Central memory CD4-positive, alpha-beta T cell (primary cell): ENCODE measurements at places on chromosomes 3 and 15.

DNA sequence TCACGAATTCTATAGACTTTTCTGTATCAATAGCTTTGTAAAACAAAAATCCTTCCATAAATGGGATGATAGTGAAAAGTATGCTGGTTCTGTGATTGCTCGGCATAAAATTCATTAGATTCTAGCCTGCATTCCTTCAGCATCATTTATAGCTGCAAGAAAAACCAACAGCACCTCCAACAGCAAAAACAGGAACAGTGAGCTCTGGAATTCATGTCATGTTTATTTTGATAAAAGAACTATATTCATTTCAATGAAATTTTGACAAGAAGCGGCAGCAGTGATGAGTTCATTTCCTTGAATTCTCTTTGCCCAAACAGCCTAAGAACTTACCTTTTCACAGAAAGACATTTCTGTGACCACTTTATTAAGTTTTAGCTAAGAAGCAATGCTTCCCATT, 515.2 kb upstream of the CCDC54 start:
- DNase-seq: no peak

- no peak for DNase-seq
Measured at GRCh38 chr3:139202226-139202958, 141.4 kb upstream of the MRPS22 start.

DNA sequence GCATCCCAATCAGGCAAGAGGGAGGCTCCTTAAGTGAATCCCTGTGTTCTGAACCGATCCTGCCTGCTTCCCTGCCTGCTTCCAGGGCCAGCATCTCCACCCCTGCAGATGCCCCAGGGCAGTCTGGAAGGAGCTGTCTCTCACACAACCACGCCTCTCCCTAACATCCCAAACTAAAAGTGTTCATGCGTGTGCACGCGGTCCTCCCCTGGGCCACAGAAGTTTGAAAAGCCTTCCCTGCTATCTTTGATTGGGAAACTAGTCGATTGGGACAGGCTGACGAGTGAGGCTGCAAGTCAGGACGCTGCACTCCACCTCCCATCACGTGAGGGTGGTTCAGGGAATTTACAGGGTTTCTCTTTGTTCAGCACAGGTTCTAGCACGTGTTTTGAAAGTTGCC, 340.9 kb upstream of the ICE2 start:
- DNase-seq: peak; percentile 25

DNA sequence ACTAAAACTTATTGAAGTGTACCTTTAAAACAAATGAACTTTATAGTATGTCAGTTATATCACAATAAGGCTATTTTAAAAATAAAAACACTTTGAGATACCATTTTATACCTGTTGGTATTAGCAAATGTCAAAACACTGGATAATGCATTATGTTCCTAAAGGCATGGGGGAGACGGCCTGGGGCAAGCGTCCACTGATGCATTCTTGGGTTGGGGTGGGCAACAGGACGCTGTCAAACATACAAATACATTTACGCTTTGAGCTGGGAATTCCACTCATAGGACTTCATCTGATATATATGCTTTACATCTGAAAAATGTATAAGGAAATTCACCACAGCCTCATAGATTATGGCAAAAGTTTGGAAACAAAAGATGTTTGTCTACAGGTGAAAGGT, 7.6 kb upstream of the GATA2 start:
- no peak for DNase-seq

- no peak for DNase-seq
Measured at GRCh38 chr15:50425219-50425618, 1.0 kb downstream of the USP8 start.

DNA sequence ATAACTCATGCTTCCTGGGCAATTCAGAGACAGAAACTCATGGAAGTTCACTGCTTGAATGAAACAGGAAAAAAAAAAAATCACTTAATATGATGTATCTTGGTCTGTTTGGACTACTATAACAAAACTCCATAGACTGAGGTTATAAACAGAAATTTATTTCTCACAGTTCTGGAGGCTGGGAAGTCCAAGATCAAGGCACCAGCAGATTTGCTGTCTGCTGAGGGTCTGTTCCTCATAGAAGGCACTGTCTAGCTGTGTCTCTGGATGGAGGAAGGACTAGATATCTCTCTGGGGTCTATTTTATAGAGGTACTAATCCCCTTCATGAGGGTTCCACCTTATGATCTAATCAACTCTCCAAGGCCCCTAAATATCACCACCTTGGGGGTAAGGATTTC, 119.3 kb downstream of the IGF2BP2 start:
- no peak for DNase-seq

DNA sequence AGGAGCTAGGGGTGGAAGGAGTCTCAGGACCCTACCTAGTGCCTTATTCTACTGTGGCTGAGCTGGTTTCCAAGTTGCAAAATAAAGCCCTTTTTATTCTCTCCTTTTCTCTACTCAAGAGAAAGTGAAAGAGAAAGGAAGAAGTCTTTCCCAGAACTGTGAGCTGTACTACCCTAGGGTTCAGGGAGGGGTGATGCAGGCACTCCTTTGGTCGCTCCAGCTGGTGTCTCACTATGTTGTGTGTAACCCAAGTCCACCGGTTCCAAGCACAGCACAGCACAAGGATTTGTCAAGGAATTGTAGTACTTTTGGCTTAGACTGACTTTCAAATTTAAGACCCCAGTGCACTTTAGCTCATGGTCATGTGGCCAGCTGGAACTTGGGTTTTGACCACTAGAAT, 1721.7 kb downstream of the OTOL1 start:
- no peak for DNase-seq

DNA sequence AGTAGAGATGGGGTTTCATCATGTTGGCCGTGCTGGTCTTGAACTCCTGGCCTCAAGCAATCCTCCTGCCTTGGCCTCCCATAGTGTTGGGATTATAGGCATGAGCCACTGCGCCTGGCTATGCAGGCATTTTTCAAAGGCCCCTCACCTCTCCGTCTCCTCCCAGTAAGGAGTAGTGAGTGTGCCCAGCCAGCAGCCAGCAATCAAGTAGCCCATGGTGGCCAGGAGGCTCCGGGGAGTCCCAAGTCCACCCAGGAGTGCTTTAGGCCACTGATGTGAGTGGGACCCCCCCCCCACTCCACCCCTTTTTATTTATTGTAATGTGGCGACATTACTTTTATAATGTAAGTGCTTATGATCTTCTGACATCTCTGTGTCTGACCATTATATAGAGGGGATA, 8.1 kb downstream of the ISG20 start:
- no peak for DNase-seq

DNA sequence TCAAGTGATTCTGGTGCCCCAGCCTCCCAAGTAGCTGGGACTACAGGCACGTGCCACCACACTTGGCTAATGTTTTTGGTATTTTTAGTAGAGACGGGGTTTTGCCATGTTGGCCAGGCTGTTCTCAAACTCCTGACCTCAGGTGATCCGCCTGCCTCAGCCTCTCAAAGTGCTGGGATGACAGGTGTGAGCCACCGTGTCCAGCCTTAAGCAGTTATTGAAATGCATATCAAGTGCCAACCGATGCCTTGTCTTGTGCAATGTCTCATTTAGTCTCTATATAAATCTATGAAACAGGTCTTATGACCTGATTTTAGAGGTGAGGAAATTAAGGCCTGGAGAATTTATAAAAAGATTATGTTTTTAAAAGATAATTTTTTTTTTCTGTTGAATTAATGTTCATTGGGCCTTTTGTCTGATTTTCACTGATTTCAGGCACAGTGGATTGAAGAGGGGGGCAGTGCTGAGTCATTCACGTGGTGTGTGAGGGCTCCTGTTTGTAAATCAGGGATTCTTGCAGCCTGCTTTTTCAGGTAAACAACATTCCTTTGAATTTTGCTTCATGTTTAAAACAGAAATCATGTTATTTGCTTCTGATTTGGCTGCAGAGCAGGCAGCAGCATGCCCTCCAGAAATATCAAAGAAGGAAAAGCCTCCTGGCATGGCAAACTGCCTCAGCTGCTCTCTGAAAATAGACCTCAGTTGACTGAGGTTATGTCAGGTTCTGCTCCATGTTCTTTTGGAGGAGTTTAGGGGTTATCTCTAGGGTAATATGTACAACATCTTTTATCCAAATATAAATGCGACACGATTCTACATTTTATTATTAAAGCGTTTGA, 407.0 kb upstream of the RGMA start:
- no peak for DNase-seq
